Hematopoietic multipotent progenitor cell (in vitro differentiated cells): ENCODE measurements at places on chromosomes 6 and 20. TPM values are rescaled to one million over a fixed set of nuclear protein-coding genes. Genes with fewer than 3 reads are reported as not detected.

Gene ATF6B
- total RNA-seq = 49.8 TPM

Gene C2
- total RNA-seq = 0.54 TPM

Gene TRAPPC3L
- not detected for total RNA-seq

Gene LRRC73
- total RNA-seq = 0.27 TPM

Gene RSPO3
- not detected for total RNA-seq

Gene CTCFL
- total RNA-seq = not detected

Gene ARHGAP40
- total RNA-seq = not detected
